ENCODE measurements at places on chromosomes 5 and 9.

- no peak for DNase-seq
These were observed 3.9 kb downstream of the FBXW5 start for GRCh38 chr9:136940526-136941230.

DNA sequence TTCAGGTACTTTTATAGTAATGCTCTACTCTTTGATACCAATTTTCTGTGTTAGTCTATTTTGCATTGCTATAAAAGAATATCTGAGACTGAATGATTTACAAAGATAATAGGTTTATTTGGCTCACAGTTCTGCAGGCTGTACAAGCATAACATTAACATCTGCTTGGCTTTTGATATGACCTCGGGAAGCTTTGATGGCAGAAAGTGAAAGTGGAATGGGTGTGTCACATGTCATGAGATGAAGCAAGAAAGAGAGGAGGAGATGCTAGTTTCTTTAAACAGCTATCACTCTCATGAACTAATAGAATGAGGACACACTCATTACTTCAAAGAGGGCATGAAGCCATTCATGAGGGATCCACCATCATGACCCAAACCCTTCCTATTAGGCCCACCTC, 270.9 kb upstream of the IL12B start:
- DNase-seq, result no peak

DNA sequence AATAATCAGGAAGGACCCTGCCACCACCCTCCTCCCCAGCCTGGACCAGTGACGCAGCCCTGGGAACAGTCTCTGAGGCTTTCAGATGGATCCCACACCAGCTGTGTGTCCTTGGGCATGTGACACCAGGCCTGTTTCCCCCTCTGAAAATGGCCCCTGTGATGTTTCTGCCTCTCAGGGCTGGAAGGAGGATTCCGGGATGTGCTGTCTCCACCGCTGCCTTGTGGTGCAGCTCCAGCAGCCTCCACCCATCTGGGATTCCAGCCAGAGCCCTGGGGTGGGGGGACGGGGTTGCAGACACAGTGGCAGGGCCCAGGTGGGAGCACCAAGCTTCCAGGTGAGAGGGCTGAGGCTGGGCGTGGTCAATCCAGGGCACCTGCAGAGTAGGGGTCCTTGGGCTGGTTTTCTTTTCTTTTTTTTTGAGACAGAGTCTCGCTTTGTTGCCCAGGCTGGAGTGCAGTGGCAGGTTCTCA, 179.7 kb upstream of the IER5L start:
- no peak for DNase-seq

GRCh38 chr5:67591491-67591890, 394.9 kb upstream of the CD180 start:
- no peak for DNase-seq

GRCh38 chr5:176647030-176647842, at the start of gene TSPAN17:
TSS of gene TSPAN17 (plus strand) at chr5:176647484. CDS start at chr5:176647616, 132 bp downstream.
- DNase-seq, result peak; percentile 93

DNA sequence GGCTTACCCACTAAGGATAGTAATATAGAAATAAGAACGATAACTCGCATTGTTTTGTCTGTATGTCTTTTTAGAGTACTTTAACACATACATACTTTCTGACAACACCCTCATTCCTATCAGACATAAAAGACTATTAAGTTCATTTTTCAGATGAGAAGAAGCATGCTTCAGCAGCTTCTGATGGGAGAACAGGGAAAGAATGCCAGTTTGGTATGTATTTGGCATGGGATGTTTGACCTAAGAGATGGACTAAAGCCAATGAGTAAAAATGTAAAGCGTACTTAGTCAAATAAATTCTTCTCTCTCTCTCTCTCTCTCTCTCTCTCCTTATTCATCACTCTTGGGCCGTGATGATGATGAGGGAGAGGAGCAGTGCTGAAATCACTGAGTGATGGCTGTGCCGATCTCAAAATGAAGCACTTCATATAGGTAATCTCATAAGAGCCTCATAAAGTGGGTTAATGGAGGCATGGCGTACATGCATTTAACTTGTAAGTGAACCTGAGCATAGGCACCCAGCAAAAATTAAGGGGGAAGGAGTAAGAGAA, 71.5 kb downstream of the SLIT3 start:
- DNase-seq, result no peak

- DNase-seq, result no peak
These were observed 115.3 kb downstream of the TSSK1B start for GRCh38 chr5:113319256-113320053.

- DNase-seq, result no peak
These were observed 51.1 kb downstream of the CCDC192 start for GRCh38 chr5:127754259-127754658.

All from BJ (cell line).